IPS-NIHi11 (cell line): ENCODE measurements at places on chromosomes 3 and 15.

DNA sequence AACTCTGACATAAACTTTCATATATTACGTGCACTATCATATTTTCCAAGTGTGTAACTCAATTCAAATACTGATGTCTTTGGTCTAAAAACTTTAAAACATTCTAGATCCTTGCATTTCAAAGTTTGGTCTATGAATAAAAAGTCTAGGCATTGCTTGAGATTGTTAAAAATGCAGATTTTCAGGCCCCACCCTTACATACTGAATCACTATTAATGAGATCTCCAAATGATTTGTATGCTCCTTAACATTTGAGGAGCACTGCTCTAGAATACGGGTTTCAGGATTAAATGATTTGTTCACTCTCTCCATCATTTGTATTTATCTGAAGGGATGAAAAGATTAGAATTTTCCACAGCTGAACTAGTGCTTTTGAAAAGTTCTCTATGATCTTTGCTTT, 202.9 kb downstream of the KBTBD8 start:
- DNase-seq, result no peak

- no peak for DNase-seq
These were observed 381.9 kb downstream of the ERC2 start for GRCh38 chr3:56086355-56086754.

DNA sequence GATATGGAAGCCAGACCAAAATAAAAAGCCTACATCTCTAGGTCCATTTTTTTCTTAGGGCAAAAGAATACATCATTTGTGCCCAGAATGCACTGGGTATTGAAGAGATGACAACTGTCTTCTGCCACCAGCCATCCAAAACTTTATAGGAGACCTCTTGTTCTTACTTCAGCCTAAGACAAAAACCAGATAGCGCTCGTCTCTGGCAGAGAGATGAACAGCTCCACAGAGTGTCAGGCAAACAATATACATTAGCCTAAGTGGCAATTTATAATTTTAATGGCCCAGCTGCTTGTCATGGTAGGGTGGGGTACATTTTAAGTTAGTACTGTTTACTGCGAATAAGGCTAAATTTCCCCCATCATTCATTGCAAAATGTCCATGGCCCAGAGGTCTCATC, 38.9 kb upstream of the PIAS1 start:
- no peak for DNase-seq

DNA sequence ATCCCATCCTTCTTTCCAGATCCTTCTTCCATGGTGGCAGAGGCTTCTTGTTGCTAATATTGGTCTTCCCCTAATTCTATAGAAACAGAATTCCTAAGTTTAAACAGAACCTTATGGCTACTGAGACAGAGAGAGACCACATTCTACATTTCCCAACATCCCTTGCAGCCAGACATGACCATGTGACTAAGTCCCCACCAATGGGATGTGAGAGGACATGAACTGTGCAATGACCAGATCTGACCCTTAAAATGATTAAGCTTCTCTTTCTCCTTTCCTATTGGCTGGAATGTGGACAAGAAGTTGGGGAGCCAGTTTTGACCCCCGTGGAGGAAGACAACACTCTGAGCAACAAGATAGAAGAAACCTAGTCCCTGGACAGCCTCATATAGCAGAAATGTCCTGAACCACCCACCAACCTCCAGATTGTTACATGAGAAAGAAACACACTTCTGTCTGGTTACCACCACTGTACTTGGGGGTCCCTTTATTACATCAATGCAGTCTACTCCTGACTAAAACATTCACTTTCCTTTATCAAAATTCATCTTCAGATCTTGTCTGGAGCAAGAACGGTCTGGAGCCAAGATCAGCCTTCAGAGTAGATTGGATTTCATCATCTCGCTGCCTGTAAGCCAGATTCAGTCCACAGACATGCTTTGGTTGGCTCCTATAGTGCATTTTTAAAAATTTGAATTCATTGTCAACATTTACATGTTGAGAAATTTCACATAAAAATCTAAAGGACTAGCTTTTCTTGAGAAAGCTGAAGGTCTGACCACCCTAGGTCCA, 183.9 kb downstream of the SHQ1 start:
- no peak for DNase-seq

- no peak for DNase-seq
These were observed 512.6 kb upstream of the CBLB start for GRCh38 chr3:106381286-106381938.
